GM10248 (cell line): ENCODE measurements at places on chromosomes 6 and 20.
A peak's percentile ranks its signal among the peaks of the same experiment; 100 is the strongest.

GRCh38 chr6:7313505-7314165 lies 636 bp upstream of the SSR1 start:
- no peak for DNase-seq

- peak; percentile 65 for DNase-seq
Measured at GRCh38 chr6:181049-181654, 111.1 kb upstream of the DUSP22 start.

DNA sequence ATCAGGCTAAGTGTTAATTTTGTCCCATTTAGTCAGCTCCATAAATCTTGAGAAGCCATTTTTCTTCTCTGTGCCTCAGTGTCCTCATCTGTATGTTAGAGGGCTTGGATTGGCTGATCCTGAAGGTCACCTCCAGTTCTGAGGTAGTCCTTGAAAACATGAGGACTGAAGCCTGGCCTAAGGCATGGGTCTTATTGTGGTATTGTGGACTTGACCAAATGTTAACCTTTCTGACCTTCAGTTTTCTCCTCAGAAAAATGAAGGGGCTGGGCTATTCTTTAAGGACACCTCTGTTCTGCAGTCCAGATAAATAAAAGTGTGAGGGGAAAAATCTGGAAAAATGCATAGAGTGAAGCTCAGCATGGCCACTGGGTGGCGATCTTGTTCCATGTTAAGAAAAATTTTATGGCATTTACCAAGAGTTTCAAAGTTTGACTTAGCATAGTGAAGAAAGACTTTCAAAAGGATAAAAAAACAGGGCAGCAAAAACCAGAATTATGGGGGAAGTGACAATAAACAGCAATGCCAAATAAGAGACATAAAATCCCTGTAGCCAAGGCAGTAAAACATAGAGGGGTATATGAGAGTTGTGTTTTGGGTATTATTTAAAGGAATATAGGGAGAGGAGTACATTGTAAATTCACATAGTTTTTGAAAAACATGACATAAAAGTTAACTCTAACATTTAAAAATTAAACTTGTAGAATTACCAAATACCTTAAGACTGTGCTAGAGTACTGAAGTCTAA lies 13.2 kb upstream of the TFB1M start:
- DNase-seq = peak; percentile 32

DNA sequence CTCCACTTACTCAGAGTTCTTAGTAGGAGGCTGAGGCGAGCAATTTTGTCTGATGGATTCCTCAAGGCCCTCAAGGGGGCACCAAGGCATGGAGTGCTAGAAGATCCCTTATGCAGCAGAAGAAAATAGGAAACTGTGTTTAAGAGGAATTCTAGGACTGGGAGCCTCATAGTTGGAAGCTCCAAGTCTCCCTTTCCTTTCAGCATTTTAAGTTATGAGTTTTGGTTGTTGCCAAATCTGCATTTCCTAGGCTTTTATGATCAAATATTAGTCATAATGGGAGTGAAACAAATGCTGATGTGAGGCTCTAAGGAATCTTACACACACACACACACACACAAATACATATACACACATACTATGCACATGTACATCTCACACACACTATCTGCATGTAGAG lies 714.0 kb downstream of the UTRN start:
- DNase-seq = no peak

DNA sequence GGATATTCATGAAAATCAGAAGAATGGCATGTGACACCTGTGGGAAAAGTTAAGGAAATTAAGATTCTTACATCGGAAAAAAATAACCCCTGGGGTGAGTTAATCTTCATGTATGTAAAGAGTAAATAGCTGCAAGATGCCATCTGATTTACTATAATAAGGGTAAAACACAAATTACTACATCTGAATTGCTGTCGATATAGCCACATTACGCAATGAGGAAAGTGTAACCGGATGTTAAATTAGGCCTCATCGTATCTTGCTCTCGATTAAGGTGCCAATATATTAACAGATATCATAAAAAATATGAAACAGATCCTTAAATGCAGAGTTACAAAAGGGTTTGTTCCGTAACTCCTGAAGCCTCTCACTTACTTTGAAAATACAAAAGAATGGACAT lies 87.4 kb upstream of the ID4 start:
- DNase-seq = no peak

GRCh38 chr6:17220040-17220910 lies 60.9 kb upstream of the RBM24 start:
- DNase-seq = no peak

GRCh38 chr6:138044458-138044857 lies 62.8 kb downstream of the PERP start:
- DNase-seq = no peak

GRCh38 chr6:36495086-36495485 lies 52.2 kb downstream of the STK38 start:
- DNase-seq = no peak

GRCh38 chr6:34052071-34052825 lies 93.6 kb downstream of the GRM4 start:
- DNase-seq = no peak

GRCh38 chr6:144653885-144654505 lies 368.9 kb downstream of the UTRN start:
- peak; percentile 53 for DNase-seq

- no peak for DNase-seq
Measured at GRCh38 chr6:129273161-129273560, 390.2 kb downstream of the LAMA2 start.

- DNase-seq = no peak
Measured at GRCh38 chr6:44789806-44790205, 402.3 kb downstream of the CDC5L start.

DNA sequence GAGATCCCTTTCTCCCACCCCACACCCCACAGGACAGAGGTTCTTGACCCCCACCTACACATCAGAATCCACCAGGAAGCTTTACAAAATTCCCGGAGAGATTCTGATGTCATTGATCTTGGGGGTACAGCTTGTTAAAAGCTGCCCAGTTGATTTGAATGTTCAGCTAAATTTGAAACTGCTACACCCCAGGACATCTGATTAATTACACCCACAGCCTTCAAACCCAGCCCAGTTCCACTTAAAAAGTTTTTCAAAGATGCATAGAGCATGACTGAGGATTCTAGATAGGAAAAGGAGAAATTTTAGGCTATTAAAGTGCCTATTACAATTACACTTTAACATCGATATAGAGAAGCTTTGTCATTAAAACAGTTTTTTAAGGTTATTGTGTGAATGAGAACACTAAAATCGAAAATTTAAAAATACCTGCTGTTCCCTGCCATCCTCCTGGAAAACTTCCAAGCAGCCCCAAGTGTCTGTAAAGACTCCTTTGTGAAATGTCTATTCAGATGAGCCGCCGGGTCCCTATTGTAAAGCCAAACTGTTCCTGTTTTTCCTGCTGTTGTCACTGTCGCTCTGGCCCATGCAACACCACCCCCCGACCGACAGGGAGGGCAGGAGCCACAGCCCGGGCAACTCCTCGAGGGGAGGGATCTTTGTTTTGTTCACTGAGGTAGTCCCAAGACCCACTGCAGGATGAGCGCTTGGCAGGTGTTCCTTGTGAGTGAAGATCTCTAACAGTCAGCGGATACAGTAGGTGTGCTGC lies 132.5 kb upstream of the PHACTR3 start:
- no peak for DNase-seq

- no peak for DNase-seq
Measured at GRCh38 chr6:108846628-108847027, 1.6 kb upstream of the ARMC2 start.

- DNase-seq = no peak
Measured at GRCh38 chr6:54217018-54217417, 91.2 kb upstream of the TINAG start.

GRCh38 chr20:25061103-25061799 lies 3.3 kb upstream of the ACSS1 start:
- DNase-seq = no peak

DNA sequence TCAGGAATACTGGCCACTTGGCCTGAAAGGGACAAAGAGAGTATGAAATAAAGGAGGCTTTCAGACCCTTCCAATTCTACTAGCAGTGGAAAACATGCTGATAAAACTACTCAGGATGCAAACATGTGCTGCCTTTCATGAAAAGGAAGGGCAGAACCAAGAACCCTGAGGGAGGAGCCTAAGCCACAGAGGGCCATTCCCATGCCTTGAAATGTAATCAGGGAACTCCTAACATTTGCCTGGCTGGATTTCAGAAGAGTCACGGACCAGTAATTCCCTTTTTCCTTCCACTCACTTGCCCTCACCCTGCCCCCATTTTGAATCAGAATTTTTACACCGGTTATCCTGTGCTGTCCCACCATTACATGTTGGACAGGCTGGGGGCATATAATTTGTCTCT lies 116.2 kb downstream of the LAMP5 start:
- DNase-seq = no peak

DNA sequence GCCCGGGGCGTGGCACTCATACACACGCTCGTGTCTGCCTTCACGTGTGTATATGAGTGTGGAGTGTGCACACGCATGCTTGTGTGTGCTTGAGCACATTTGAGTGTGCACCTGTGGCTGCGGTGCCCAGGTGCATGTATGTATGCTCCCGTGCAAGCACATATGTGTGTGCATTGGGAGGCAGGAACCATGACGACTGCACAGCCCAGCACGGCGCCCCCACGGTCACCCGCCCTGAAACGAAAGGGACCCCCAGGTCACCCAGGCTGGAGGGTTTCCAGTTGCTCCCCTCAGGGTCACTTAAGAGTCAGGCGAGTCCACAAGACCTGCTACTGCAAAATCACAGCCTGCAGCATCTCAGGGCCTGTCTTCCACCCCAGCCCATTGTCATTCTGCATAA lies 94.7 kb downstream of the YTHDF1 start:
- DNase-seq = no peak

- DNase-seq = no peak
Measured at GRCh38 chr6:132490024-132490423, 22.9 kb downstream of the STX7 start.

DNA sequence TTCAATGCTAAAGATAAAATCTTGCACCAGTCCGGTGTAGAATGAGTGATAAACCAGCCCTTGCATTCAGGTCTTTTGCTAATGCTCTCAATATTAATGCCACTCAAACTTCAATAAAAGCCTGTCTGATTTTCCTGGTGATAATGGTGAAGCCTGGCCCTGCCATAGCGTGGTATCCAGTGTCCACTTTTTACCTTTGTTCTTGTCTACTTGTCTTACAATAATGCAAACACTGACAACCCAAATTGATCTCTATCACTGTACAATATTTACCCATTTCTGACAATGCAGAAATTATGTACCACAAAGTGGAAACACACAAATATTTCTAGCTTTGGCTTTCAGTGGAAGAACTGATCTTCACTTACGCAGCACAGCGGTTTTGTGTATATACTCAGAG lies 189.1 kb downstream of the ZDHHC14 start:
- DNase-seq = no peak

GRCh38 chr6:26394289-26394688 lies 7.8 kb upstream of the BTN3A1 start:
- no peak for DNase-seq

DNA sequence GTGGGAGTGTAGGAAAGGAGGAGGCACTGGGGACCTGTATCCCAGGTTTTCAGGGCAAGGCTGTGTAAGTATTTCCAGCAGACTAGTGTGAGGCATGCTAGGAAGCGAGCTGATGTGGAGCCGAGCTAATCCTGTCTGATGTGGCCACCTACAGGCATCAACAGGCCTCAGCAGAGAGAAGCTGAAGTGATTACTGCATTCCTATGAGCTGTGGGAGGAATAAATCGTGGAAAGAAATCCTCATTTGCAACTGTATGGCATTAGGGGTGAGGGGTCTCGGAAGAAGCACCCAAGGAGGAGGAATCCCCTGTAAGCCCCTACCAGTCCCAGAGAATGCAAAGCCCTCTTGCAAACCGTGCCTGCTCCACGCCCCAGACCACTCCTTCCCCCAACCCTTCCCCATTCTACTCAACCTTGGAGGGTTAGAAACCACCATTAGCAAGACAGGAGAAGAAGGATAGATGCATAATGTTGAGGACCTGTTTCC lies 41.6 kb downstream of the C6orf15 start:
- no peak for DNase-seq

DNA sequence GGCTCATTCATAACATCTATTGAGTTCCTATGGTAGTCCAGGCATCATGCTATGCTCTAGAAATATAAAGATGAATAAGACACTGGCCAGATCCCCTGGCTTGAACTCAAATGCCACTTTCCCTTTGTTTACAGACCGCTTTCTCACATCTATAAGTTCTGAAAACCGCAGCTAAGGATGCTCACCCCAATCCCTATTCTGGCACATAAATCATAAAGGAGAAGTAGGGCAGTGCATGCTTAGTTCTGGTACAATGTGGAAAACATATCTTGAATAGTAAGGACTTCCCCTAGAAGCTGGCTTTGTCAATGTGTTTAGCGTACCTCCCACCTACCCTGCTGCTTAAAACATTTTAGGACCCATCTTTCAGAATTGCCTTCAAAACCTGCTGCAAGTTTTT lies 26.4 kb downstream of the MRS2 start:
- no peak for DNase-seq

DNA sequence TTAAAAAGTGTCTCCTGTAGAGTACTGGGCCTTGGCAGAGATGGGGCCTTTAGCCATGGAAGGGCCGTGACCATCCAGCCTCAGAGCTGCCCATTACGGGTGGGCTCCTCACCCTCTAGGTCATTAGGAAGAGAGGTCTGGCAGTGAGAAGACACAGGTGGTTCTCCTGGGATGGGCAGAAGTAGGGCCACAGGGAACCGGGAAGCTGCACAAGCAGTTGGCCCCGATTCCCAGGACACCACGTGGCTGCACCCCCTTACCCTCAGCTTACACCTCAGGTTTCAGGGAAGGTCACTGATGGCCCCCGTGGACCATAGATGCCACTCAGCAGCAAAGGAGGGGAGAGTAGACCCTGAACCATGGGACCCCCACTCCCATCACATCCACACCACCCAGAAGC lies 1.6 kb downstream of the RAET1G start:
- no peak for DNase-seq

DNA sequence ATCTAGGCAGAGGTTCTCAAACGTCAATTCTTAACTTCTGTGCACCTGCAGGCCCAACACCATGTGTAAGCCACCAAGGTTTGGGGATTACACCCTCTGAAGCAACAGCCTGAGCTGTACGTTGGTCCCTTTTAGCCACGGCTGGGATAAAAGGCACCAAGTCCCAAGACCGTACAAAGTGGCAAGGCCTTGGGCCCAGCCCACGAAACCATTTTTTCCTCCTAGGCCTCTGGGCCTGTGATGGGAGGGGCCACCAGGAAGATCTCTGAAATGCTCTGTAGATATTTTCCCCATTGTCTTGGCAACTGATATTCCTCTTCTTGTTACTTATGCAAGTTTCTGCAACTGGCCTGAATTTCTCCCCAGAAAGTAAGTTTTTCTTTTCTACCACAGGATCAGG lies 4.5 kb upstream of the FAM184A start:
- no peak for DNase-seq

DNA sequence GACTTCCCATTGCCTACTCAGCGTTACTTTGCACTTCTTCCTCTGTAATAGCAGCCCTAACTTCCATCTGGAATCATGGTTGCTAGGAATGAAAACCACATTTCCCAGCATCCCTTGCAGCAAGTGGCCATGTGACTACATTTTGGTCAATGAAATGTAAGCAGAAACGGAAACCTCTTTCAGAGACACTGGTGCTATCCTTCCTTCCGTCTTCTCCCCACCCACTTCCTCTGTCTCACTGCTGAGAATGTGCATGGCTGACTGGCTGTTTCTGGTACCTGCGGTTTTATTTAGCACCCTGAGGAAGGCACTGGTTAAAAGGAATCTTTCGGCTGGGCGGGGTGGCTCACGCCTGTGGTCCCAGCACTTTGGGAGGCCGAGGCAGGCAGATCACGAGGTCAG lies 107.4 kb downstream of the SCML4 start:
- DNase-seq = peak; percentile 39
